ENCODE measurements at places on chromosomes 13 and 19.

DNA sequence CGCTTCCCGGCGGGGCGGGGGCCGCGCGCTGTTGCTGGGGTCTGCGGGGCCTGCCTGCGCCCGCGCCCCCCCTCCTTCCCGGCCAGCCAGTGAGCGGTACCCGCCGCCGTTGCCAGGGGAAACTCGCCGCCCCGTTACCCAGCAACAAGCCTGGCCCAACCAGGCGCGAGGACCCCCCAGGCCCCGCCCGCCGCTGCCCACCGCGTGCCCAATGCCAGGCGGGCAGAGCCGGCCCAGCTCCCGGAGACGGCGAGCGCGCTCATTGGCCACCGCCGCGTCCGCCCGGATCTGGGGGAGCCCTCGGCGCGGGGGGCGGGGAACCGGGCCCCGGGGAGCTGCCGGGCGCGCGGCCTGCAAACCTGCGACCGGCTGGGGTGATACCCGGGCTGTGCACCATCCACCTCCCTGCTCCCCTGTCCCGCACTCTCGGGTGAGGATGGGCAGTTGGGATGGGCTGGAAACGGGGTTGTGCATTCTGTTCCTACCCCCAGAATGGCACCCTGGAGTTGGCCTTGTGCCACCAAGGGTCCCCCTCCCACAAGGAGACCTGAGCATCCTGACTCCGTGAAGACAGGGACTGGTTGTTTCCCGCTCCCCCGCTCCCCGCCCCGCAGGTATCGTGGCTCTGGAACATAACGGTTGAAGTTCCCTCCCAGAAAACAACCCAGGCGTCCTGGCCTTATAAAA is 8.8 kb upstream of the BBC3 start:
- no peak for DNase-seq

DNA sequence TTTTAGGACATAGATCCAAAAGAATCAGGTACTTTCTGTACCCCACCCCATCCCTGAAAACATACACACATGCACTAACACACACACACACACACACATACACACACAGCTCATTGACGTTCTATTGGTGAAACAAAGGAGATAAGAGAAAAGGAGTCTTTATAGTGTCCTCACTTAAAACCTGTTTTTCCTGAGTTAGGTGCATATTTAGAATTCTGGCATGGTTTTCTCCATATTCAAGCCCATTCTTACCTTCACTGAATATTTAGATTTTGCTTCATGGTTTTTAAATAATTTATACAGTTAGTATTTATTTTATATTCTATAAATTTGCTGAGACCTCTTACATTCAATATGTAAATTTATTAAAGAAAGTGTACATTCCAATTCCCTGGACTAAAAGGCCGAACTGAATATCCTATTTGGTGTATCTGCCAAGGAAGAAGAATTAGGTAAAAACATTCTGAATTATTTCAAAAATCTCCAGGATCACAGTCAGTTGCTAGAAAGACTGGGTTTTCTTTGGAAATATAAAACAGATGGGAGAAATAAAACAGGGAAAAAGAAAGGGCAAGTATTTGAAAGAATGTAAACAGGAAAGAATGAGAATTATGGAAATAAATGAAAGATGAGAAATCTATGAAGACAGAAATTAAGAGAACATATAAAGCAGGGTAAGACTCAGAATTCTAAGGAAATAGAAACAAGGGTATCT is 556.2 kb downstream of the KCTD12 start:
- no peak for DNase-seq

DNA sequence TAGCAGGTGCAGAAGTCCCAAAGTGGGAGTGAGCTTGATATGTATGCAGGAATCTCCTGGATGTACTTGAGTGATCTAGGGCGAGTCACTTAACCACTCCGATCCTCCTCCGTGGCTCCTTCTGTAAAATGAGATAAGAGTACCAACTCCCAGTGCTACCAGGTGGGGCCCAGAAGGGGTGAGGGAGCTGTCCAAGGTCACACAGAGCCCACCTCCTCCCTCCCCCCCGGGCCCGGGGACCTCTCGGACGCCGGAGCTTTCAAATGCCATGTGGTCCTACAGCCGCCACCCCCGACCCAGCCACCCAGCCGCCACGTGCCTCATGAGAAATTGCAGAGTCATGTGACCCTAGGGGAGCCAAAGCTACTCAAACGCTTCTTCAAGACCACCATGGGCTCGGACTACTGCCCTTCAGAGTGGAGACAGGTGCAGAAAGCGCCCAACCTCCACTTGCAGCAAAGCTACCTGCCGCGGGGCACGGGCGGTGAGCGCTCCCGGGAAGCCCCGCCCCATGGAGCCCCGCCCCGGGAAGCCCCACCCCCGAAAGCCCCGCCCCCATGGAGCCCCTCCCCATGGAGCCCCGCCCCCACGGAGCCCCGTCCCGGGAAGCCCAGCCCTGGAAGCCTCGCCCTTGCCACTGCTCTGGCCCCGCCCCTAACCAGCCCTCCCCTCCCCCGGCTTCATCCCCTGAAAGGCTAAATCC is 10.1 kb upstream of the ZNF358 start:
- DNase-seq: no peak

- no peak for DNase-seq
These were observed 128.8 kb downstream of the ZDHHC20 start for GRCh38 chr13:21330126-21330861.

DNA sequence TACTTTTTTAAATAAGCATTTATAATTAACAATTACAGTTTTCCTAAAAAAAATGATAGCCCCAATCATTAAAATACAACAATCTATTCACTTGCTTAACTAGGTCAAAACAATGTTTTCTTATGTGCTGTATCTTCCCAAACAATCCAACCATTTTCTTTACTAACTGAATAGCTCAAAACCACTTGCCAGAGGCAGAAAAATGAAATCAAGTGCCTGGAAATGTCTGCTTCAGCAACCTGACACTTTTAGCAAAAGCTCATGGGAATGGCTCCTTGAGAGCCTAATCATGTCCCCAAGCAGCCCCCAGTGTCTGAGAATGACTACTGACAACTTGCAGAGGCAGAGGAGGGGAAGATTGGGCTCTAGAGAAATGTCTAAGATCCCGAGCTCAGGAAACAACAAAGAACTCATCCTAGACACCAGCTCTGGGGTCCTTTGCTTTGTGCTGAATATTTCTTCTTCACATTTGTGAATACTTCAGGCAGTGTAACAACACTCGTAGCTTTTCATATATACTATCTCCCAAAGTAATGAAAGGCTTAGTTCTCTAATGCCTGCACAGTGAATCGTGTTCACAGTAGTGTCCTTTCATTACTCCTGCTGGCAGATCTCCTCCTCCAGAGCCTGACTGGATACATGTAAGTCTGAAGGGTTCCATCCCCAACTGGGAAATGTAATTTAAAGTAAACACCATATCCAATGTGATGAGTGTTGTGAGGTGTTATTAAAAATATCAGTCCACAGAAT is 280.0 kb downstream of the LHFPL6 start:
- DNase-seq: no peak

DNA sequence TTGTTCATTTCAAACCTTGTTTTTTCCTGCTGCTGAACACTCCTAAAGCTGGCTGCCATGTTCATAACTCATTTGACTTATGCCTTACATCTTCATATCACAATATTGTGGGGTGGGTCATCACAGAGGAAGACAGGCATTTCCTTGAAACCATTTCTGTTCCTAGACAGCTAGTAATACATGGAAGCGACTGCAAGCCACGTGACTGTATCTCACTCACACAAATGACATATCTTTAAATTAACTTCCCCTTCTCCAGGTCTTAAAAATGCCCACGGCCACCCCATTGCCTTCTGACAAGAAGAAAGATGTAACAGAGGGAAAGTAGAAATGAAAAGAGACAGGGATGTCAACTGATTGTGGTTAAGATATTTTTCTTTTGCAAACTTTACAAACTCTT is 236.8 kb downstream of the LMO7 start:
- no peak for DNase-seq
